ENCODE measurements at places on chromosomes 1 and 21.

DNA sequence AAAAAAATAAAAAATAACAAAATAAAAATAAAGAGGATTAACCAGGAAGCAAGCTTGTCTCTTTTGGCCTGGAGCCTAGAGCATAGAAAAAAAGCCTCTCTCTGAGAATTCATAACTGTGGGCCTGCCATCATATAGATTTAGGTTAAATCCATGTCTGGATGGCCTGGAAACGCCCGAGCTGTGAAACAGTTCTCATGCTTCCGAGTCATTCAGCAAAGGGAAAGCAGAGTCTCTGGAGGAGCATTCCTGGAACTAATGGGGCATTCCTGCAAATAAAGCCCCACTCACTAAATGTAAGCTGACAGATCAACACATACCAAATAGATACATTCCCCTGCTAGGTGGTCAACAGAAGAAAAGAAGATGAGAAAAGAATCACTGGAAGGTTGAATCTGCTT lies 75.8 kb upstream of the GNG4 start:
- DNase-seq = no peak

DNA sequence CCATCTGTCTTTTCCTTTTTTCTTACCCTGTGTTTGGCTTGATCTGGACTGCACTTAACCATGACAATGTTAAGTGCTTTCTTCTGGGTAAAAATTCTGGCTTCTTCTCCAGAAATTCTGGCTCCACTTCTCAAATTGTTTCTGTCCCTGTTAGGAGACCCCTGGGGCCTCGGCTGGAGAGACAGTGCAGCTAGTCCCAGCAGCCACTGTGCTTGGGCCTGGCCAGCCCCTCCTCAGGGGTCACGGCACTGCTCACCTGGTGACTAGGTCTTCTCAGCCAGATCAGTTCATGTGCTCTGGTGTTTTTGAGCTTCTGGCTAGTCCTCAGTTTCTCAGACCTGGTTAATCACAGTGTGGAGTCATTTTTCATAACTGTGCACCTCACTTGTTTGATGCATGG lies 72.4 kb downstream of the ADARB1 start:
- no peak for DNase-seq

- DNase-seq = no peak
Measured at GRCh38 chr1:182035097-182035770, 26.3 kb downstream of the ZNF648 start.

GRCh38 chr1:229135773-229136172 lies 135.1 kb upstream of the RAB4A start:
- no peak for DNase-seq

DNA sequence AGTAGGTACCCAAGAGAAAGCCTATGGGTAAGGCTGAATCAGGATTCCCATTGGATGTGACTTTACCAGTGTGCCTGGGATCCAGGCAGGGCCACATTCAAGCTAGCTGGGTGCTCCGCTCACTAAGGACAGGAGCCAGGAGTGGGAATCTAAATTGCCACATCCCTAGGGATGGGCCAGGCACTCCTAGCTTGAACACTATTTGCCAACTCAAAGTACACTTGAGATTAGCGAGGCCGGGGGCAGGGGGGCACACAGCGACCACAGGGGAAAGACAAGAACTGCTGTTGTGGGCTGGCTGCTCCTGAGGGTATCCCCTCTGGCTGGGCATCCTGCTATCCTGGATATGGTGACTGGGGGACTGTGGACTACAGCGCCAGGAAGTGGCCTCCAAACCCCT lies 4.3 kb downstream of the SLC45A3 start:
- DNase-seq = no peak

- DNase-seq = no peak
Measured at GRCh38 chr1:201050515-201051277, 27.2 kb upstream of the KIF21B start.

GRCh38 chr1:231694465-231695077 lies 68.0 kb downstream of the DISC1 start:
- no peak for DNase-seq

GRCh38 chr1:177103005-177103852 lies 61.3 kb downstream of the ASTN1 start:
- DNase-seq = no peak

- no peak for DNase-seq
Measured at GRCh38 chr1:9289090-9289534, 3.6 kb upstream of the SPSB1 start.

- DNase-seq = no peak
Measured at GRCh38 chr1:13550663-13551062, 33.0 kb upstream of the PDPN start.

DNA sequence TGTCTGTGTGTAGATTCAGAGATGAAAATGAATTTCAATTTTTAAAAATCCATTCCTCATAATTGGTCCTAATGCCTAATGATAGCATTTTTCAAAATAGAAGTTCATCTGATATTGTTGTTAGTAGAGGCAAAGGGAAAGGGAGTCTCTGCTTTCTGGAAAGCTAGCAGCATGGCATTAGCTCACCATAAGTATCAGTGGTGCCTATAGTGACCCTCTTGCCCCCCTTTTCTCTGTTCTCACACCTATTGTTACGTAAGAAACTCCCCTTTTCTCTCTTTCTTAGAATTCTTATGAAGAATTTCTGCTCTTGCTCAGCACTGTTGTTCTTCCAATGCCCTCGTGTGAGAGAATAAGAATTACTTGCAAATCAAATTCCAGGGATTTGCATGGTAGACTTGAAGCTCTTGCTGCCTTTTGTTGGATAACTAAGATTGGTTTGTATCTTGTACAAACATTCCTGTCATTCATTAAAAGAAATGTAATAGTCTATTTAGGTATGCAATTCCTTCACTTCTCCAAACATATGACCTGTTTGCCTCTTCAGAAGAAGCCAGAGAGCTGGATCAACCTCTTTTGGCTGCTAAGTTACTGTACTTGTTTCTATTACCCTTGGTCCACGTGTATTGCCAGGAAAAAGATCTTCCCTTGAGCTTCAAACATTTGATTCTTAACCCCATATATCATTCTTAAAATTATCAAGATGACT lies 69.2 kb upstream of the MAGI3 start:
- no peak for DNase-seq

DNA sequence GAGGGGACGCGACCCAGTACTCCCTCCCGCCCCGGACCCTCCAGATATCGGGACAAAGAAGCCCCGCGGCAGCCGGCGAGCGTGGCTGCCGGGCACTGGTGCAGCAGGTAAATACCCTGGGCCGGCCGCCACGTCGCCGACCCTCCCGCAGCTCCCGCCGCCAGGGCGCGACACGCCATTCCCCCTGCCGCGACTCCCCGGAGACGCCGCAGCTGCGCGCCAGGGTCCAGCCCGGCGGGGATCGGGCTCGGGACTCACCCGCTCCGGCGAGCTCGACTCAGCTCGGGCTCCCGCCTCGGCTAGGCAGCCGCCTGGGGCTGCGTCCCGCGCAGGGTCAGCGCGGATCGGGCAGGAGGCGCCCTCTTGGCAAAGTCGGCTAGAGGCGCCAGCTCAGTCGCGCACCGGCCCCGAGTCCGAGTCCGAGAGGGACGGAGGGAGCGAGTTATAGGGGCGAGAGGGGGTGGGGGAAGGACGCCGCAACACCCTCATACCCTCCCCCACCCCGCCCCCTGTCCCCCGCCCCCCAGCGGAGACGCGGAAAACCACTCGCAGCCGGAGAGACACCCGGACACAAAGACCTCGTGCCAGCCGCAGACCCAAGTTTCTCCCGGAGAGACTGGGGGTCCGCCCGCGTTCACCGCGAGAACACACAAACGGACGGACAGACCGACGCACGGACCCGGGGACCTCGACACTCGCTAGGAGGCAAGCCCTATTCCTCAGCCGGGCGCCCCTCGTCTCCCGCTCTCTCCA lies 985 bp downstream of the SYT6 start:
- DNase-seq = no peak

GRCh38 chr1:87968197-87968955 lies 639.7 kb downstream of the LMO4 start:
- DNase-seq = no peak

- DNase-seq = no peak
Measured at GRCh38 chr1:197336571-197336970, 68.5 kb downstream of the CRB1 start.
